Epithelial cell of proximal tubule (primary cell): ENCODE measurements at places on chromosomes 1 and 21. TPM values are rescaled to one million over a fixed set of nuclear protein-coding genes. Genes with fewer than 3 reads are reported as not detected.

- DNase-seq = no peak
Observed at GRCh38 chr1:8122477-8123407, 96.6 kb upstream of the ERRFI1 start.

DNA sequence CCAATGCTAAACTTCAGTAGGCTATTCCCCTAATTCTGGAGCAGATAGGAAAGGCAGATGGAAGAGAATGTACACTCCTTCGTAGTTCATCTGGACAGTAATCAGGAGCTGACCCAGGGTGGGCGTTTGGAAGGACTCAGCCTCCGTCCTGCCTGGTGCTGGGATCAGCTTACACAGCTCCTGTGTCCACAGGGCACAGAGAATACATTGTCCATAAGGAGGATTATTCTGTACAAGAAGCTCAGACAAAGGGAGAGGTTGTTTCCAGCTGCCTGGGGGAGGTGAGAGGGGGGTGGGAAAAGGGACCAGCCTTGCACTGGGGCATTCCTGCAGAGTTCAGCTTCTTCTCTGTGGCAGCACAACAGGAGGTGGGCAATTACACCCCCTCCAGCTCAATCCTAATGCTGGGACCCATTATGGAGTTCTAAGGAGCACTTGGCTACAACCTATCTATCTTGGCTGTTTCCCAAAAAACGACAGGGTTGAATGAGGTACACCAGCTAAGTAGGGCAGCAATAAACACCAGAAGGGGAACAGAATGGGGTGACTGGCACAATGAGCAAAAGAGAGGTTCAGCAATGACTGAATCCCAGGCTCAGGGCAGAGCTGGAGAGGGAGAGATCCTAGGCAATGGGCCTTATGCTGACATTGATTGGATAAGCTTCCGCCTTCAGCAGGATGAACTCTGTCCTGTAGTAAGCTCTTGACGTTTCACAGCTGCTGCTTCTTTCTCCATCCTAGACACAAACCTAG is 7.4 kb downstream of the MED8 start:
- no peak for DNase-seq

DNA sequence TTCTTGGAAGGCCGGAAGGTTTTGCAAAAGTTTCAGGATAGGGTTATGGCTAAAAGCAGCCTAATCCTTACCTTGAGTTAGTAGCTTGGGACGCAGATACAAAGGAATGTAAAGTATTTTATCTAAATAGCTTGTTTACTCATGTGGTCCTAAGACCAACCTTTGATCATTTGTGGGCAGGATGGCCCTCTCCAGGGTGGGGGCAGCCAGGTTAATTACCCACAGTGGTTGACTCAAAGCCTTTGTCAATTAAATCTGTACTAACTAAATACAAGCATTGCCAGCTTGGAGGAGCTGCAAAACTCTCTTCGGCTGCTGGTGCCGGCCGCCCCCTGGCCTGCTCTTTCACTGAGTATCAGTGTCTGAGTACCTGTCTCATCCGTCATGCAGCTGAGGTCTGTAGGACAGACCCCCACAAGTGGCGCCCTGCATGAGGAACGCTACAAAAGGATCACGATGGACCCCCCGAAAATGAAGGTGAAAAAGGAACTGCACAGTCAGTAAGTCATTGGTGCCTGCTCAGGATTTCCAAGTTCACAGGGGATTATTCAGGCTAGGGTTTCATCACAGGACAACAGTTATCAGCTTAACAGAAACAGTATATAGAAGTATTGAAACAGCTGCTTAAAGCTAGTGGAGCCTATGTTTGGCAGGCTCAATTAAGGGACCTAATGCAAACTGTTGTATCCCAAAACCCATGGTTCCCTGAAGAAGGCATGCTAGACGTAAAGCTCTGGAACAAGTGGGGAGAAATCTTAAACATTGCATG is 212.5 kb upstream of the MAP1LC3C start:
- DNase-seq = no peak

The PTPN7 gene
- 0.06 TPM in 1 of 2 replicates, not detected in the other for total RNA-seq

The TSPAN2 gene
- 4.6 and 5.0 TPM in 2 replicates for total RNA-seq

GRCh38 chr1:41560496-41560895 is 76.0 kb upstream of the EDN2 start:
- DNase-seq = no peak

GRCh38 chr1:60893136-60893930 is 189.0 kb upstream of the NFIA start:
- no peak for DNase-seq

DNA sequence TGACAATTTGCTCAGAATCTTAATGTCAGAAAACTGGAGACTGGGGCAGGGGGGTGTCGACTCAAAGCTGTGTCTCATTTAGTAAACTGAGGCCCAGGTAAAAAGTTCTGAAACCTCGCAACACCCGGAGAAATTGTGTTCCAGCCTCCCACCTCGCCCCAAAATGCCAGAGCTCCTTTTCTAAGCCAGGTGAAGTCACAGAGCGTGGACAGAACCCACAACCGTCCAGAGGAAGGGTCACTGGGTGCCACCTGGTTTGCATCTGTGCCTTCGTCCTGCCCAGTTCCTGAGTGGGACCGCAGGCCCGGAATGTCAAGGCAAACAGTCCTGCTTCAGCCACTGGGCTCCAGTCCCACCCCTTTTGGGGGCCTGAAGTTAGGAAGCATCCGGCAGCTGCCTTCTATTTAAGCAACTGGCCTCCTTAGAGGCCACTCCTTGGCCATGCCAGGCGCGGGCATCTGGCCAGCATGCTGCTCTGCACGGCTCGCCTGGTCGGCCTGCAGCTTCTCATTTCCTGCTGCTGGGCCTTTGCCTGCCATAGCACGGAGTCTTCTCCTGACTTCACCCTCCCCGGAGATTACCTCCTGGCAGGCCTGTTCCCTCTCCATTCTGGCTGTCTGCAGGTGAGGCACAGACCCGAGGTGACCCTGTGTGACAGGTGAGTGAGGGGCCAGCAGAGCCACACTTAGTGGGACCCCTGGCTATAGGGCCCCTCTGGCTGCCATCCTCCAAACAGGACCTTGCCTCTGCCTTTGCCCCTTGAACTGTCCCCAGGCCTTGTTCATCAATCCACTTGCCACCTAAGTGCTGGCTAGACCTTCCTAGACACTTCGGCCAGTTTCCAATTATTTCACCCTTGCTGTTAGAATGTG is at the start of gene TAS1R1:
TAS1R1 (plus strand) TSS at position 401 of the 872 bp plus-strand sequence; CDS start at position 468, 67 bp downstream.
- no peak for DNase-seq

GRCh38 chr21:36708286-36709029 is 9.5 kb downstream of the SIM2 start:
- DNase-seq = no peak

GRCh38 chr1:9782897-9783296 is 40.9 kb downstream of the CLSTN1 start:
- DNase-seq = no peak

- no peak for DNase-seq
Observed at GRCh38 chr1:182629499-182630096, 25.4 kb upstream of the RGS16 start.

DNA sequence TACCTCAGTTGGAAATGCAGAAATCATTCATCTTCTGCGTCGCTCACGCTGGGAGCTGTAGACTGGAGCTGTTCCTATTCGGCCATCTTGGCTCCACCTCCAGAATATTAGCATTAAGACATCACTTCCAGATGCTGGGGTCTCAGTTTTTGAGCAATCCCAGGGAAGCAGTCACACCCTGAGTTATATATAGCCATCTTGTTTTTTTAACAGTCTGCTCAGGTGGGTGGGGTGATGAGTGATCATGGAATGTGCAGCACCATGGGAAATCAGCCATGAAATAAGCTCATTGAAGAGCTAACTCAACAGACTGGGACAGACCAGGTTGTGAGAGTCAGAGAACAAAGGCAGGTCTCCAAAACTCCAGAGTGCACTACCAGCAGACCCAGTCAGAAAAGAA is 27.0 kb upstream of the HMGB4 start:
- no peak for DNase-seq

The PEX14 gene
- total RNA-seq = 19.2 and 22.2 TPM in 2 replicates

GRCh38 chr1:227914801-227915563 is 32.8 kb downstream of the WNT9A start:
- DNase-seq = no peak

The IL12RB2 gene
- 0.72 and 1.3 TPM in 2 replicates for total RNA-seq

The SELL gene
- total RNA-seq = not detected in 2 replicates

The RGS8 gene
- total RNA-seq = not detected in 2 replicates

DNA sequence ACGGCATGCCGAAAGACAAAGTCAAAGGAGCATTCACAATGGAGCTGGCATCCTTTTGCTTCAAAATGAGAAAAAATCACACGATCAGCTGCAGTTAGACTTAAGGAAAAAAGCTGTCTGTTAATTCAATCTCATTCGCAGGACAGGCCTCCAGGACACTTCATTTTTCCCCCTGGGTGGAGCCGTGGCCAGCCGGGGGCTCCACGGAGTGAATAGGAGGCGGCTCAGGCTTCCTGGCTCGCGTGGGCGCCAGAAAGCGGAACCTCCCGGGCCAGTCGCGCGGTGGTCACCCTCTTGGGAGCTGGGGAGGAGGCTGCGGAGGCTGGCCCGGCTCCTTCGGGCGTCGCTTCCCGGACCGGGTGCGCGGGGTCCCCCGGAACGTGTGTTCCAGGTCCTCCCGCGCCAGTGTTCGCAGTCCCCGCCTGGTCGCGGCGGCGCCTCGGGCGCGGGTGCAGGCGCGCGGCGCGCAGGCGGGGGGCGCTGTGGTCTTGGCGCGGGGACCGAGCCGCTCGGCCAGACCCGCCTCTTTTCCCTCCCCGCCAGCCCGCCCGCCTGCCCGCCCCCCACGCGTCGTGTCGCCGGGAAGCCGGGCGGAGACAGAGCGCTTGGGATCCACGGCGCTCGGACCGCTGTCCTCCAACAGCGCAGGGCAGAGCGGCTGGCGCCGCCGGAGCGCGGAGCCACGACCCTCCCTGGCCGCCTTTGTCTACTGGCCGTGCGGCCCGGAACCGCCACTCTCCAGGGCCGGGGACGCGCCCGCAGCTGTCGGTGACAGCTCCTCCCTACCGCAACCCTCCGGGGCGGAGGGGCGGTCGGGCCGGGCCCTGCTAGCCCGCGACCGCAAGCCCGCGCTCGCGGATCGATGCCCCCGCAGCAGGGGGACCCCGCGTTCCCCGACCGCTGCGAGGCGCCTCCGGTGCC is at the start of gene RHOU:
RHOU (plus strand) TSS at position 599 of the 921 bp plus-strand sequence; CDS start at position 863, 264 bp downstream.
- DNase-seq = no peak

The REN gene
- 0.12 TPM in 1 of 2 replicates, not detected in the other for total RNA-seq

GRCh38 chr21:27024301-27024700 is 57.4 kb upstream of the ADAMTS5 start:
- no peak for DNase-seq

GRCh38 chr1:169809370-169810095 is 14.8 kb upstream of the METTL18 start:
- no peak for DNase-seq

DNA sequence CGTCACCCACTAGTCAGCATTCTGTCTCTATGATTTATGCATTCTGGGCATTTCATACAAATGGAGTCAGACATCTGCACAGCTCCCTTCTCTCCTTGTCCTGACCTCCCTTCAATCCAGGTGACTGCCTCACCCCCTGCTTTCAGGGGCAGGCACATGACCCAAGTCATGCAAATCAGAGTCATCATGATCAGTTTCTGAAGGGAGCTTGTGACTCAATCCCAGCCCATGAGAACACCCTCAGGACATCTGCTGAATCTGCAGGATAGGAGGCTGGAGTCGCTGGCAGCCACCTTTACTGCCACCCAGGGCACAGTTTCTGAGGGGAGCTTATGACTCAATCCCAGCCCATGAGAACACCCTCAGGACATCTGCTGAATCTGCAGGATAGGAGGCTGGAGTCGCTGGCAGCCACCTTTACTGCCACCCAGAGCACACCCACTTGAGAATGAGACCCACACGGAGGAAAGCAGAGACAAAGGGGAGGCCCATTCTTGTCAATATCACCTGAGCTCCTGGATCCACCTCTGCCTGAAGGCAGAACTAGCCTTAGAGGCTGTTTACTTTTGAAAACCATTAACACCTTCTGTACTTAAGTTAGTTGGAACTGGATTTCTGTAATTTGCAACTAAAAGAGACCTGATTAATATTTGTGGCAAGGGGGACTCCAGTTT is 62.3 kb upstream of the SLC25A33 start:
- DNase-seq = peak; percentile 67

- DNase-seq = no peak
Observed at GRCh38 chr1:8239306-8240023, 78.4 kb upstream of the SLC45A1 start.
